Right hindlimb (tissue), 1 donor: ENCODE measurements at places on chromosomes 6 and 20.

GRCh38 chr20:23476015-23476754, 14.7 kb upstream of the CST8 start:
- DNase-seq: no peak

- DNase-seq: no peak
These were observed 148.3 kb upstream of the NRSN1 start for GRCh38 chr6:23977706-23978105.

DNA sequence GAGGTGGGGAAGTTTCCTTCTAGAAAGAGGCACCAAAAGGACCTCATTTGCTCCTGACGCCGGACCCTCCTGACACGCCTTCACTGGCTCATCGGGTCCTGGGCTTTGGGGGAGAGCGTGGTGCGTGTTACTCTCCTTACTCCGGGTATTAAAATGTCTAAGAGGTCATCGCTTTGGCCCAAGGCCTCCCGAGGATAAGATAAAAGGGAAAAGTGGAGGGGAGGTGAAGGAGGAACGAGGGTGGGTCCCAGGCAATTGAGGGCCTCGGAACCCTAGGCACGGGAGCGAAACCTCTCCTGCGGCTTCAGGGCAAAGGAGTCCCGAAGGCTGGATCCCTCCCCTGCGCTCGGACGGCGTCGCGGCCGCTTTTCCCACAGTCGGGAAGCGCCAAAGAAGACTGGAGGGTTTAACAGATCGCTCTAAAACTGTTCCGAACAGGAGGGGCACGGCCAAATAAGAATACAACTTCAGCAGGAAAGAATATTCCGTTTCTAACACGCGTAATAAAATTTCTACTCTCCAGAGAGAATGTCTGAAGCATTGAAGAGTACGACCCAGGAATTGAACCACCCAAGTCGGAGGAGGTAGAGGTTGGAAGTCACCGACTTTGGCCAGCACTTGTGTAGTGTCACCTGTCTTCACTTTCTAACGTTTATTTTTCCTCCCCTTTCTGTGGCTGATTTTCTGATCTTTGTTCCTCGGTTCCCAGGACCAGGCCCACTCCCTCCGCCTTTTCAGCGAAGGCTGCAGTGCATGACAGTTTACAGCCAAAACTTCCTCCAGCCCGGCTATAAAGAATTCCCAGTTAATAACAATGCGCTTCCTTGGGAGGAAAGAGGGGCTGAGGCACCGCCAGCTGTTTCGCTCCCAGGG, 2.1 kb upstream of the TBXT start:
- DNase-seq: no peak

DNA sequence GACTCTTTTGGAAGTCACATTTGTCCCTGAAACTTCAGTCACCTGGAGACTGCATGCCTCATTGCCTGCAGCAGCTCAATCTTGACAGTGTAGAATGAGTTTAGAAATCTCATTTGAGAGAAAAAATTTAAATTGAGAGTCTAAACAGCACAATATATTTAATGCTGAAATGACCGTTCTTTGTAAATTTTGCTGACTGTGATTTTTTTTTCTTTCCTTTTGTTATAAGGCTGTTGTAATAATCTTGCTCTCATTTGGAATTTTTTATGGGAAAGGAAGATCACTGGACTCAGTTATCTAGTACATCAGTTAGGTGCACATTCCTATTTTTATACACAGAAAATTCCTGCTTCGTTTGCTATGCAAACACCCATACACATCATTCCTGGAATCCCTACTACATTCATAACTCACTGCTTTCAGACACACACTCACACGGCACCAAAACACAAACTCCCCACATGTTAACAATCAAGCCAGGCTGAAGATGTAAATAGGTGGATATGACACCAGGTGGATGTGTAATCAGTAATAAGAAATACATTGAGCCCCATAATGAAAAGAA, 43.8 kb downstream of the PTCHD4 start:
- no peak for DNase-seq

GRCh38 chr6:56906752-56907151, 48.2 kb upstream of the BEND6 start:
- DNase-seq: no peak

- DNase-seq: no peak
These were observed 4.7 kb downstream of the CDKN1A start for GRCh38 chr6:36683145-36683655.

- DNase-seq: no peak
These were observed 191.8 kb downstream of the KIF16B start for GRCh38 chr20:16381444-16381843.

GRCh38 chr6:90347411-90347851, 50.8 kb upstream of the BACH2 start:
- no peak for DNase-seq

GRCh38 chr6:143697076-143697800, 19.5 kb downstream of the PHACTR2 start:
- DNase-seq: no peak

DNA sequence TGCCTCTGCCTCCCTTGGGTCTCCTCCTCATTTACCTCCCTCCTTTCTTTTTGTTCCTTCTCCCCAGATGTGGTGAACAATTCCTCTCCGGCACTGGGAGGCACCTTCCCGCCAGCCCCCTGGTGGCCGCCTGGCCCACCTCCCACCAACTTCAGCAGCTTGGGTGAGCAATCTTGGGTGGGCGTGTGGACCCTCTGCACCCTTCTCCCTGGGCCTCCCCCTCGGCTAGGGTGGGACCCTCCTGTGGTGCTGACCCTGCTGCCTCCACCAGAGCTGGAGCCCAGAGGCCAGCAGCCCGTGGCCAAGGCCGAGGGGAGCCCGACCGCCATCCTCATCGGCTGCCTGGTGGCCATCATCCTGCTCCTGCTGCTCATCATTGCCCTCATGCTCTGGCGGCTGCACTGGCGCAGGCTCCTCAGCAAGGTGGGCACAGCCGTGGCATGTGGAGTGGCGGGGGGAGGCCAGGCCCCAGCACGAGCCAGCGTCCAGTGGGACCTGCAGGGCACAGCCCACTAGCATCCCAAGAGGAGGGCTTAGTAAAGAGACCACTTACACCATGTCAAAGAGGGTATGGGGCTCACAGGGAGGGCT, 8.8 kb downstream of the DDR1 start:
- DNase-seq: no peak

DNA sequence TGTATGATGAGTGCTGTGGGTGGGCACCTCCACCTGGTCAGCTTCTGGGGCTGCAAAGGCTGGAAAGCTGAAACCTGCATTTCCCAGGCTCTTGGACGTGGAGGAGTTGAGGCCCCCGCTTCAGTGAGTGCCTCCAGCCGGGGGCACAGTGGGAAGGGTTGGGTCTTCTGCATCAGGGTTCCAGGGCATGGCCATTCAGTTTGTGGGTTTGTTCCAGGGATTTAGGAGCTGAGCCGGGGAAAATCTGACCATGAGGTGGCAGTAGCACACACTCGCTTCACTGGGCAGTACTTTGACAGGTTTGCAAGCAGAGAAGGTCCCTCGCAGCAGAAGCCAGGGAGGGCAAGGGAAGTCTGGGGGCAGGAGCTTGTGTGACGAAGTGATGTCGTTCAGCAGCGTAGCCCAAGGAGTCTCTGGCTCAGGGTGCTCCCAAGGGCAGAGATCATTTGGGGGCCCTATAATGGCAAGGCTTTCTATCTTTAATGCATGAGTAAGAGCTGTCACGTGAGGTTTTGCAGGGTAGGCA, 69.5 kb upstream of the SULF2 start:
- DNase-seq: no peak

DNA sequence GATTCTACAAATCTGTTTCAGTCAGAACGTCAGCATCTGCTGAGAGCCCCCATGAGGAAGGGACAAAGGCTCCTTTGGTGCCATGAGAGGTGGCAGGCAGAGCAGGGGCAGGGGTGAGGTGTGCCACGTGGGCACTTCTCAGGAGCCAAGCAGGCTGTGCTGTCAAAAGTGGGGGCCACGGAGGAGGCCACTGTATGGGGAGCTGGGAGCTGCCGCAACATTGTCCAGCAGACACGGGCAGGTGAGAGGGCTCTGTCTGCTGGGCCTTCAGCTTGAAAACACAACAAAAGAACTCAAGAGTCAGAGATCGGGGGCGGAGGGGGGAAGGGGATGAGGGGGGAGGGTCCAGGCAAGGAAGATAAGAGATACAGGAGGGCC, 21.6 kb upstream of the FOXP4 start:
- no peak for DNase-seq

- no peak for DNase-seq
These were observed 39.7 kb upstream of the TMEM170B start for GRCh38 chr6:11497881-11498280.

DNA sequence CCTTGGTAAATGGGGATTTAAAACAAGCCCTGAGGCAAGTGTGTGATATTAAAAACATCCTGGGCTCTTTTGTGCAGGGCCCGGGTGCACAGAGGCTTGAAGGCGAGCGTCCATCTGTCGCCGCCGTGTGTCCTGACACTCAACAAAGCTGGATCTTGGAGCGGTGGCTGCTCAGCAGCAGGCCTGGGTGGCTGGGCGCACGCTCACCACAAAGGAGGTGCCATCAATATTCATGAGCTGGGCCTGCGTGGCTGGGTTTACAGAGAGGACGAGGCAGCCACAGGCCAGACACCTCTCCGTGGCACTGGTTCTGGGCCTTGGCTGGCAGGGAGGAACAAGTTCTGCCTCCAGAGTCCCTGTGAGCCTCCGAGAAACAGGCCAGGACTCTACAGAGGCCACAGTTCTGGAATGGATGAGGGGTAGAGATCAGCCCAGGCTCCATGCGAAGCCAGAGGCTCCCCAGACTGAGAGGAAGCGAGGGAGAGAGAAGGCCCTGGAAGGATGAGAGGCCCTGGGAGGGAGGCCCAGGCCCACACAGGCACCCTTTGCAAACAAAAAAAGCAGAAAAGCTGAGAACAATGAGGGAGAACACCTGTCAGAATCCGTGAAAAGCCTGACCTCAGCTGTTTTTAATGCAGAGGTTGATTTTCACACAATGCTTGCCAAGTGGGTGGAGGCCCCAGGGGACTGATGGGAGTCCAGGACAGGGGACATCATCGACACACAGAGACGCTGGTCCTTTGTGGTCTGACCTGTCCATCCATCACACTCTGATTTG, 21.9 kb downstream of the BHLHE23 start:
- no peak for DNase-seq

DNA sequence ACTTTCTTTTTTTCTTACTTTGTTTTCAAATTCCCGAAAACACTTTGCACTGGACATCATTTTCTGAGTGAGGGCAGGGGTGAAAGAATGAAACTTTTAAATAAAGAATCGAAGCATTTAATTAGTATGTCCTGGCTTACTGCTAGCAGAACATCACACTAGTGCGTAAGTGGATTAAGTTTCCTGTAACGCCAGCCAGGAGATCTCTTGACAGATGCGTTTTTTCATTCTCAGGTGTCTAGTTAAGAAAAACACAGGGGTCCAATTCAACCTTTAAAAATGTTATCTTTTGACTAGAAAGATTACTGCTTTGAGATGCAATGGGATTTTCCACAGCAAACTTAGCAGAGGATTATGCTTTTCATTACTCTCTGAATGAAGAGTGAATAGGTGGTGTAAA, 858.8 kb upstream of the EPHA7 start:
- no peak for DNase-seq

DNA sequence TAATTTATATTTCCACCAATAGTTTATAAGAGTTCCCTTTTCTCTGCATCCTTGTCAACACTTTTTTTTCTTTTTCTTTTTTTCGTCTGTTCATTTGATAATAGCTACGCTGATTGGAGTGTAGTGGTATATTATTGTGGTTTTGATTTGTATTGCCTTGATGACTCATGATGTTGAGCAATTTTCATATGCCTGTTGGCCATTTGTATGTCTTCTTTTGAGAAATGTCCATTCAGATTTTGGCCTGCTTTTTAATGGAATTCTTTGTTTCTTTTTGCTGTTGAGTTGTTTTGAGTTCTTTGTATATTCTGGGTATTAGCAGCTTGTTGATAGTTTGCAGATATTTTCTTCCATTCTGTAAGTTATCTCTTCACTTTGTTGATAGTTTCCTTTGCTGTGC, 773.4 kb downstream of the KIF16B start:
- DNase-seq: no peak

DNA sequence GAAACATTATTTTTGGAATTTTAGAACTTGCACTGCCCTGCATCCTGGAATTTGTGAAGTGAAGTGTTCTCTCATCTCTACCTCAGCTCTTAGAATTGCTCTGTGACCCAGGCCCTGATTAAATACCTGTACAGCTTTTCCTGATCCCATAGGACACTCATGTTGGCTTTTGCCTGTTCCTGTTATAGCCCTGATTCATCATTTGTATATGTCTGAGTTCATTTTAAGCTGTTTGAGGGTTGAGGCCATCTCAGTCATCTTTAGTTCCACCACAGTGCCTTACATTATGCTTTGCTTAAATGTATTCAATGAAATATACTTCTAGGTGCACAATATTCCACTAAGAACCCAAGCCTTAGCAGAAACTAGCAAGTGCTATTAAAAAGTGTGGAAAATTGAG, 26.4 kb downstream of the ZFAND3 start:
- no peak for DNase-seq

GRCh38 chr6:11486959-11487358, 50.6 kb upstream of the TMEM170B start:
- DNase-seq: no peak
